A375 (cell line): ENCODE measurements at places on chromosomes 3 and 15. TPM values are rescaled to one million over a fixed set of nuclear protein-coding genes. Genes with fewer than 3 reads are reported as not detected.

GHSR gene
- total RNA-seq, result not detected in 2 replicates

SH3GL3 gene
- 2.4 and 3.7 TPM in 2 replicates for total RNA-seq

WDR72 gene
- total RNA-seq, result 10.9 and 11.0 TPM in 2 replicates

STAB1 gene
- 0.15 TPM in 1 of 2 replicates, not detected in the other for total RNA-seq

GABRR3 gene
- total RNA-seq, result not detected in 2 replicates

PDIA3 gene
- 99.9 and 113 TPM in 2 replicates for total RNA-seq

GOLGA8J gene
- total RNA-seq, result 0.08 TPM in 1 of 2 replicates, not detected in the other

GALNT15 gene
- total RNA-seq, result not detected in 2 replicates

SMCO1 gene
- not detected in 2 replicates for total RNA-seq

CKMT1A gene
- 0.34 and 0.45 TPM in 2 replicates for total RNA-seq

BUB1B gene
- total RNA-seq, result 54.6 and 74.5 TPM in 2 replicates

CGNL1 gene
- 0.08 TPM in 2 replicates for total RNA-seq

CHST2 gene
- total RNA-seq, result 1.2 and 1.6 TPM in 2 replicates

PLAAT1 gene
- total RNA-seq, result 1.2 and 1.5 TPM in 2 replicates

FRMD5 gene
- total RNA-seq, result 10.7 and 14.9 TPM in 2 replicates

NCKIPSD gene
- 28.9 and 42.3 TPM in 2 replicates for total RNA-seq

PLA2G4E gene
- not detected in 2 replicates for total RNA-seq

FILIP1L gene
- total RNA-seq, result not detected in 2 replicates

RHOV gene
- 3.7 and 5.9 TPM in 2 replicates for total RNA-seq

RASGRP1 gene
- 0.42 TPM in 1 of 2 replicates, not detected in the other for total RNA-seq

VILL gene
- 2.0 and 2.9 TPM in 2 replicates for total RNA-seq

CYP19A1 gene
- total RNA-seq, result not detected in 2 replicates

LMAN1L gene
- total RNA-seq, result 0.16 and 0.64 TPM in 2 replicates

KCNMB3 gene
- 1.1 TPM in 2 replicates for total RNA-seq

CD200R1 gene
- total RNA-seq, result 0.05 TPM in 1 of 2 replicates, not detected in the other

SETD5 gene
- 59.7 and 69.2 TPM in 2 replicates for total RNA-seq

CLCN2 gene
- 14.2 and 16.4 TPM in 2 replicates for total RNA-seq

PGBD4 gene
- 2.3 TPM in 2 replicates for total RNA-seq

CPLX3 gene
- total RNA-seq, result 0.08 and 0.15 TPM in 2 replicates

COL6A6 gene
- total RNA-seq, result not detected in 2 replicates

CHDH gene
- not detected in 2 replicates for total RNA-seq

CD200 gene
- 0.82 and 0.91 TPM in 2 replicates for total RNA-seq

CKMT1B gene
- total RNA-seq, result 1.3 TPM in 1 of 2 replicates, not detected in the other

GXYLT2 gene
- 14.3 and 21.3 TPM in 2 replicates for total RNA-seq

FGF12 gene
- total RNA-seq, result 2.1 and 3.1 TPM in 2 replicates

MYL3 gene
- 0.16 TPM in 1 of 2 replicates, not detected in the other for total RNA-seq

NMB gene
- total RNA-seq, result 24.9 and 33.5 TPM in 2 replicates

PARL gene
- 31.1 and 42.9 TPM in 2 replicates for total RNA-seq

ARHGAP11A gene
- total RNA-seq, result 35.0 and 42.3 TPM in 2 replicates

TTLL13 gene
- 0.19 TPM in 1 of 2 replicates, not detected in the other for total RNA-seq

ROPN1 gene
- total RNA-seq, result 3.0 and 3.6 TPM in 2 replicates

HES1 gene
- 303 and 327 TPM in 2 replicates for total RNA-seq
